ENCODE measurements at places on chromosomes 7 and 10.
A peak's percentile ranks its signal among the peaks of the same experiment; 100 is the strongest.

- no peak for DNase-seq
These were observed 224.9 kb downstream of the SKIDA1 start for GRCh38 chr10:21300551-21300950.

DNA sequence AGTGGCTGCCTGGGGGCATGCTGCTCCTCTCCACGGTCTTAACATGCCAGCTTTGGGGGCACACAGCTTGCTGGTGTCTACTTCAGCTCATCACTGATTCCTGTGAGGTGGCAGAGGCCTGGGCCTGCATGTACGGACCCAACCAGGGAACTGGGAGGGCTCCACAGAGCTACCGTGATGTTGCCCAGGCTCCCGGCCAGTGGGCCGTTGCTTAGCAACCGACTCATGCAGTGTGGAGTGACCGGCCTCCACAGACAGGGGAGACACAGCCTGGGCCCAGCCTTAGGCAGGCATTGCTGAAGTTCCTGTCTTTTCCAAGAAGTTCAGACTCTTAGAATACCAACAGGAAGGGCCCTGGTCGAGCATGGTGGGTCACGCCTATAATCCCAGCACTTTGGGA is 25.8 kb upstream of the SH2B2 start:
- DNase-seq, result no peak

DNA sequence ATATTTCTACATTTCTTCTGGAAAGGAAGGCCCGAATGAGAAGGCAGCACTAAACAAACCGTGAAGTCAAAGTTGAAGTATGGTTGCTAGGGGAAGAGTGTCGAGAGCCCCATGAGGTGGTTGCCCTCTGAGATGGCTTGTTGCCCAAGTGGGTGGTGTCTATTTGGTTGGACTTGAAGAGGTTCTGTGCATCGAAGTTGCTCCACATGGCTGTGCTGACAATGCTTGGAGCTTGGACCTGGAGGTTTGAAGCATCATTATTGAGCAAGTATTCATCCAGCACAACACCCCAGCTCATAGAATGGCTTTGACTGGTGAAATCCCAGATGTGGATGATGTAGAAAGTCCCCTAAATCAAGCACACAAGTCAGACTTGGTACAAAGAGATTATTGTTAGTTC is 165.2 kb upstream of the CDCA7L start:
- peak; percentile 43 for DNase-seq

GRCh38 chr10:18196806-18197550 is 56.8 kb downstream of the CACNB2 start:
- DNase-seq, result no peak

DNA sequence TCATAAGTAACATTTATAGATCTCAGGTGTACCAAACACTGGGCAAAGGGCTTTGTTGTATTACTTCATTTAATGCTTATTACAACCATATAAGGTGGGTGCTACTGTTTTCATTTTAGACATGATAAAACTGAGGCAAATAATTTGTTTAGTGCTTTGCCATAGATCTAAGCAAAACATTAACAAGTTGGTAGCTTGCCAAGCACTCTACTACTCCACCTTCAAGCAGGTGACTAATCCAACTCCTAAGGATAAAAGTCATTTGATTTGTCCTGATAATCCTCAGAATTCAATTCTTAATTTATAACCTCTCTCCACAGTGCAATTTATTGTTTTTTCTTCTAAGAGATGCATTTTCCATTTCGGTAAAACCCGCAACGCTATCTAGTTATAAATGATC is 646.4 kb downstream of the GRM8 start:
- no peak for DNase-seq

DNA sequence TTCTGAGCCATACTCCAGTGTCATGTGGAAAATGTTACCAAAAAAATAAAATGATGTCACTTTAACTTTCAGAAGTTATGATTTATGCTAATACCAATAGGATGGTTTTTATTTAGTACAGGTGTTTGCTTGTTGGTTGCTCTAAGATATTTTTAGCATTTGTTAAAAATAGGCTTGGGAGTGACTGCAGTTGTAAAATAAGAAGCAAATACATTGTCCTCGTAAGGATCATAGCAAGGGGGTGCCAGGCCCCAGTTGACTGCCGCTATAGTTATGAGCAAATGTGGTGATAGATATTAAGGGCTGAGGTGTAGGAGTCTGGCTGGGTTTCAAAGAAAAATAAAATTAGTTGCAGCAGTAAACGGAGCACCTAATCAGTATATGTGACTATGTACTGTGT is 354.4 kb upstream of the BMPER start:
- no peak for DNase-seq

GRCh38 chr10:82529062-82529461 is 654.1 kb downstream of the NRG3 start:
- DNase-seq, result no peak

GRCh38 chr7:124764847-124765400 is 668 bp downstream of the GPR37 start:
- peak; percentile 28 for DNase-seq

DNA sequence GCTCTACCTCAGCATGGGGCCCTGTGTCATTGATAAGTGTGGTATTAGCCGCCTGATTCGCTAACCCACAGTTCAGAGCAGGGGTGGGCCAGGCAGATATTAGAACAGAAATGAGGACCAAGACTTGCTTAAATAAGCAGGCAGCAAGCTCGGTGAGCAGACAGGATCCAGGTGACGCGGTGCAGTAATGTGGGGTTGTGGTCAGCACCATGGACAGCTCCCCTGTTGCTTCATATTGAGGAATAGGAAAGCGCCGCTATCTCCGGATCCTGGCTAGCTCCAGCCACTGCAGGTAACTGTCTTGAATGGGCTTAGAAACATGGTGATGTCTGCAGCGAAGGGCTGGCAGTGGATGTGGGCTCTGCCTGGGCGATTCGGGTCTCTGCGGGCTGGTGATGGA is 51.3 kb upstream of the GPR26 start:
- peak; percentile 35 for DNase-seq

DNA sequence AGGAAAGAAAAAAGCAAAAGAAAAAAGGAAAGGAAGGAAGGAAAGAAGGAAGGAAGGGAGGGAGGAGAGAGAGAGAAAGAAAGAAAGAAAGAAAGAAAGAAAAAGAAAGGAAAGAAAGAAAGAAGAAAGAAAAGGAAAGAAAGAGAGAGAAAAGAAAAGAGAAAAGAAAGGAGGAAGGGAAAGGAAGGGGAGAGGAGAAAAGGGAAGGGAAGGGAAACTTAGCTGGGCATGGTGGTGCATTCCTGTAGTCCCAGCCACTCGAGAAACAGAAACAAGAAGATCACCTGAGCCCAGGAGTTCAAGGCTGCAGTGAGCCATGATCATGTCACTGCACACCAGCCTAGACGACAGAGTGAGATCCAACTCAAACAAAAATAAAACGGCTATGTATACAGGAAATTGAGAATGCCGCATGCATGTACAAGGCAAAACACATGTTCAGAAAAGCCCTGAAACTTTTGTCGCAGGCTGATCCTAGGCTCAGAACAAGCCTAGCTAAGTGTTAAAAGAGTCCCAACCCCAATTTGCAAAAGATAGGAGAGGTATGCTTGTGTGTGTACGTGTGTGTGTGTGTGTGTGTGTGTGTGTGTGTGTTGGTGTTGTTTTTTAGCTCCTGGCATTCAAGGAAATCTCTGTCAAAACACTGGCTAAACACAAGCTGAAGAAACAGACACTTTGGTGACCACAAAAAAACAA is 6.6 kb upstream of the NPC1L1 start:
- DNase-seq, result peak; percentile 42

DNA sequence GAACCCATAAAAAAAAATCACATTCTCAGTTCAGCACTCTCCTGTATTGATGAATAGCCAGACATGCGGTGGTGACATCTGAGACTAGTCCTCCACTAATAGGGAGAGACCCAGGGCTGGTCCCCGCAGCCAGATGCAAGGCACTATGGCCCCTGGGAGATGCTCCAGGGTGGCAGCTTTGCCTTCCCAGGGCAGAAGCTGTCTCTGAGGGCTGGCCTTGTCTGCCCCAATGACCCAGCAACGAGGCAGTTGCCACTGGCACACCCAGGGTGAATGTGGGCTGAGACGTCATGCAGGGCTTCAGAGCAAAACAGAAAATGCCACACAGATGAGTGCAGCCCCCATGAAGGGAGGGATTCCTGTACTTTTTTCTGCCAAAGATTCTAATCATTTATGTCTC is 50.1 kb upstream of the GDF10 start:
- no peak for DNase-seq

- DNase-seq, result peak; percentile 35
These were observed at the start of gene ADRA2A for GRCh38 chr10:111076682-111077478. Gene ADRA2A (plus strand): TSS chr10:111077029. CDS start chr10:111077997, 968 bp downstream.

GRCh38 chr10:57624066-57624465 is 643.6 kb downstream of the IPMK start:
- DNase-seq, result no peak

- no peak for DNase-seq
These were observed 69.2 kb downstream of the LYZL2 start for GRCh38 chr10:30560326-30560725.

DNA sequence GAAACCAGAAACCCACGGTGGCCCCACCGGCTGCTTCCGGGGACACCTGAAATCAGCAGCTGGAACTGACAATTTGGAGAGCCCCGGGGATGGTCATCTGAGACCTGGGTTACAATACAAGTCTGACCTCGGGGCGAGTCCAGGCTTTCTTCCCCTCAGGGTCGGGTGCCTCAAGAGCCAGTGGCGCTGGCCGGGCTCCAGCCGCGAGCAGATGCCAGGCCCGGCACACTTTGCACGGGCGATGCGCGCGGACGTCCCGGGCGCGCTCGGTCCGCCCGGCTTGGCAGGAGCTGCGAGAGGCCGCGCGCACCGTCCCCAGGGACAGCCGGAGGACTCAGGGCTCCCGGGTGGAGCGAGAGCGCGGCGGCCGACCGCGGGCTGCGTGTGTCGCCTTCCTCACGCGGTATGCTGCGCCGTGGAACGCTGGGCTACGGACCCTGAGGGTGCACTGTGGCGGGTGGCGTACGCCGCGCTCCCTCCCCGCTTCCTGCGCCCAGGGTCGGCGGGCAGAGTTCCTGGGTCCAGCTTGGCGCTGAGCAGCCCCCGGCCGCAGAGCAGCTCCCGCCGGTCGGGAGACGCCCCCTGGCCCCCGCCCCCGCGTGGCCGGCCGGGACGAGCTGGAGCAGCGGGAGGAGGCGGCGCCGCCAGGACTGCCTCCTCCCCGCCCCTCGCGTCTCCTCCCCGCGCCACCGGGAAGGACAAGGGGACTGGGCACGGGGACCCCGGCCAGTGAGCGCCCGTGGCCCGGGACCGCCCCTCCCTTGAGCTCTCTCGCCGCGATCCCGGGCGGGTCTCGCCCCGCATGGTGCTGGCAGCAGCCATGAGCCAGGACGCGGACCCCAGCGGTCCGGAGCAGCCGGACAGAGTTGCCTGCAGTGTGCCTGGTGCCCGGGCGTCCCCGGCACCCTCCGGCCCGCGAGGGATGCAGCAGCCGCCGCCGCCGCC is at the start of gene RBM20:
Gene RBM20, plus strand, starts transcription at position 684 of the 945 bp plus-strand sequence. Its CDS starts 119 bp downstream, at position 803.
- DNase-seq, result no peak

- no peak for DNase-seq
These were observed 715 bp upstream of the PANK1 start for GRCh38 chr10:89645742-89646172.

DNA sequence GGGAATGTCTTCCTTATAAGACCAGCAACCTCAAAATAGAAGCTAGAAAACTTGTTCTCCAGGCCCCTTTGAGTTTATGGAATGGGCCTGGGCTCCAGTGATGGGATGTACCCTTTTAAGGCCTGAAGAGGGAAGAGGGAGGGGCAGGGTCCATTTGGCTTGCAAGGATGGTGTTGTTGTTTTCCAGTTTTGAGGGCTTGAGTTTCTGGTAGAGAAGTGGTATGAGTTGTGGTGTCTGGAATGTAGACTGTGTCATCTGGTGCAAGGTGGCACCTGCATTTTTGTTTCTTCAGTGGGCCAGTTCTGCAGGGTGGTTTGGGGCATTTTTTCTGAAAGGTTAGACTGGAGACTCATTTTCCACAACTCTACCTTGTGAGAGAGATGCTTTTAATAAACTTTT is 90.1 kb downstream of the ZNF777 start:
- no peak for DNase-seq

- DNase-seq, result no peak
These were observed 86.2 kb upstream of the AOAH start for GRCh38 chr7:36810489-36810888.

GRCh38 chr10:48399056-48399541 is 92.6 kb downstream of the MAPK8 start:
- DNase-seq, result peak; percentile 25

DNA sequence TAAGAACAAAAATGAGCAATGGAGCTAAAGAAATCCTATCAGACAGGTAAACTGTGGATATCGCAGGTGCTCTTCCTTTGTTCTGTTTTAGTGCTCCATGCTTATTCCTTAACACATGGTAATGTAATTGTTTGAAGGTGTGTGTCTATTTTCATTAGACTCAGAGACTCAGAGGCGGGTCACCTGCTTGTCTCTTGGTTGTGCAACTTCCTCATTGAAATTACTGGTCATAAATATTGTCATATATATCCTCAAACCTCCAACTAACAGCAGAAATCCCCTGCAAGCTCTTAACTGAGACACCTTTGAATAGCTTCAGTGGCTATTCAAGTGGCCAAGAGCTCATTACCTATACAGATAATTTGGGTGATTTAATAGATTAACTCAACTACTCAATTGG is 177.2 kb downstream of the PTN start:
- no peak for DNase-seq

DNA sequence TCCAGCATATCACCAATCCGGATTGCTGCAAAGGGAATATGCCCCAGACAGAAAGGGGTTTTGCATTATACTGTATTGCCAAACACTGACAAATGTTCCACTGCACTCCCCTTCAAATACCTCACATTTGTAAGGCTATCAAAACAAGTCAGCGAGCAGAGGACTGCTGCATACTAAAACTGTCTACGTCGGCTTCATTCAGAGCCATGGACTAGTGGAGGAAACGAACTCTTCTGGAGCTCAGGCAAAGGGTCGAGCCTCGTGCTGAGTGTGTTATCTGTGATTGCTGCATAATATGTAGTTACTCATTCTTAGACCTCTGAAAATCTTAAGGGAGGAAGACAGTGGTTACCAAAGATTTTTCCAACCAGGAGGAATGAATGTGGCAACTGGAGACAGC is 200.2 kb downstream of the DYNC1I1 start:
- no peak for DNase-seq

GRCh38 chr10:31721096-31721495 is 207.5 kb downstream of the ARHGAP12 start:
- DNase-seq, result no peak
